ENCODE measurements at places on chromosomes 1 and 21.

DNA sequence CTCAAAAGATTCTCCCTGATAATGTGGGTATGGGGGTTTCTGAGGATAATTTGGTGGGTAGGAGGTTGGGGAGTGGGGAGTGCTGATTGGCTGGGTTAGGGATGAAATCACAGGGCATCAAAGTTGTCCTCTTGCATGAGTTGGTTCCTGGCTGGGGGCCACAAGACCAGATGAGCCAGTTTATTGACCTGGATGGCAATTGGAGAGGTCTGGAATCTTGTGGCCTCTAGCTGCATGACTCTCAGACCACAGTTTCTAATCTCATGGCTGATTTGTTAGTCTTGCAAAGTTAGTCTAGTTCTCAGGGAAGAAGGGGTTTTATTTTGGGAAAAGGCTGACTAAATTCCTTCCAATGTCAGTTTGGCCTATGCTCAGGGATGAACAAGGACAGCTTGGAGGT, 3.3 kb upstream of the GBP1 start:
- DNase-seq, result no peak

DNA sequence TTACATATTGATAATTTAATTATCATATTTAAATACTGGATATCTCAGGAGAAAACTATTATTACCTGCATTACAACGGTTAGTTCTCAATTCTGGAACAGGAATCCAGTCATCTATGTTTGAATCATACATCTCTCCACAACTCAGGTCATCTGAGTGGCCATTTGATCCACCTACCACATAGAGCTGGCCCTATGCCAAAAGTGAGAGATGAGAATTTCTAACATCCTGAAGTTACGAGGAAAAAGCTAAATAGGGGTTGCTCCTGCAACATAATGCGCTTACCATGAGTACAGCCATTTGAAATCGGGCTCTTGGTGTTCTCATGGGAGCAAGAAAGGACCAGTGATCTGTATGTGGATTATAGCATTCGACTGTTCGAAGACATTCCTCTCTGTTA, 16.9 kb downstream of the IVNS1ABP start:
- DNase-seq, result no peak

- no peak for DNase-seq
Measured at GRCh38 chr1:99005537-99005942, 879 bp upstream of the PLPPR5 start.

- DNase-seq, result no peak
Measured at GRCh38 chr1:227433663-227434341, 115.5 kb upstream of the CDC42BPA start.

Data from activated CD4-positive, alpha-beta T cell treated with anti-CD3 and anti-CD28 coated beads for 4 hours (primary cell).